ENCODE measurements at places on chromosomes 5 and 9.
A peak's percentile ranks its signal among the peaks of the same experiment; 100 is the strongest.

DNA sequence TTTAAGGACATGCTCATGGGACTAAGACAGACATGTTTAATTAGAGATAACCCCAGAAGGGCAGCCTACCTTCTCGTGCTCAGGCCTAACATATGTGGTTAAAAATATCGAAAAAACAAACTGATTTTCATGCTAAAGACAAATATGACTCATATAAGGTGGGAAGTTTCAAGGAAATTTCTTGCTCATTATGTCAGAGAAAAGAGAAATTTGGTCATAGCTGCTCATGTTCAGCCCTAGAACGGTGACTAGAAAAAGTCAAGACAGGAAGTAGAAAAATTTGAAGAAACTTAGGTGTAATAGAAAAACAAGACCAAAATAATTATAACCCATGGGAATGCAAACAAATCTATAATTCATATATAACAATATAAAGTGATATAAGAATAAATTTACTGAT lies 120.6 kb downstream of the PRDM9 start:
- no peak for DNase-seq

DNA sequence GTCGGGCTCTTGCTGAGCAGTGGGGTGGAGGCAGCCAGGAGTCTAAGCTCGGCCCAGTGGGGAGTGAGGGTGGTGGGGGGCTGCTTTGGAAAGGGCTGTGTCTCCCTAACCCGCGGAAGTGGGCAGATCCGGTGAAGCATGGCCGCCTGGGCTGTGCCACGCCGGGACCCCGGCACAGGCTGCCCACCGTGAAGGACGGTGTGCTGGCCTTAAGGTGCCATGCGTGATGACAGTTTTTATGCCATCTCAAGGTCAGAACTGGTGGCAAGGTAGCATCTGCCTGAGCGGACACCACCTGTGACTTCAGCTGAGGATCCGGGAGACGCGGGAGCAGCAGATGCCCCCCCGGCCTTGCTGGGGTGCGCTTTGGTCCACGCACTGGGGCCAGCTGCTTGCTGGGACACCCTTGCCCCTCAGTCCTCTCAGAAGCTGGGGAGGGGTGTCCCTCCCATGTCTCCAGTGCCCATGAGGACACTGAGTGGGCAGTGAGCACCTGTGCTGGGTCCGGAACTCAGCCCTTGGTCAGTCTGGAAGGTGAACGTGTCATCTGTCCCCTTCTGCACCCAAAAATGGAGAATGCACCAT lies 53.9 kb downstream of the AHRR start:
- no peak for DNase-seq

- DNase-seq: no peak
Measured at GRCh38 chr9:88477300-88477751, 57.7 kb upstream of the NXNL2 start.

DNA sequence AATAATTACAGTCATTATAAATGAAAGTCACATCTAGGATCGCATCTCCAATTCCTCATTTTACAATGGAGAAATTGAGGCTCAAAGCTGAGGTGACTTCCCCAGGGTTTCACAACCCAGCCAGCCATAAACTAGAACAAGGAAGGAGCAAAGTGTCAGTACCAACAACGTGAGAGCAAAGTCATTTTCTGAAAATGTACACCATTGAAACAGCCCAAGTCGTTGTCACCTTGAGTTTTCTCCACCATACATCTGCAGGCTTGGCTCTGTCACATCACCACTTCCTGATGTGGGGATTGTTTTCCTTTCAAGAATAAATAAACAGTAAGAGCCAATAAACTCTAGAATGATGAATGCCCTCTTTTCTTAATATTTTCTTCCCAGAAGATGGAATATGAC lies 184.5 kb upstream of the PTGER4 start:
- no peak for DNase-seq

GRCh38 chr5:57174128-57174889 lies 450 bp downstream of the GPBP1 start:
- DNase-seq: peak; percentile 24

- no peak for DNase-seq
Measured at GRCh38 chr9:90637626-90638025, 5.0 kb downstream of the DIRAS2 start.

- DNase-seq: no peak
Measured at GRCh38 chr9:95552814-95553546, 36.2 kb upstream of the PTCH1 start.

- peak; percentile 11 for DNase-seq
Measured at GRCh38 chr5:74934949-74935751, 69.0 kb upstream of the FAM169A start.

DNA sequence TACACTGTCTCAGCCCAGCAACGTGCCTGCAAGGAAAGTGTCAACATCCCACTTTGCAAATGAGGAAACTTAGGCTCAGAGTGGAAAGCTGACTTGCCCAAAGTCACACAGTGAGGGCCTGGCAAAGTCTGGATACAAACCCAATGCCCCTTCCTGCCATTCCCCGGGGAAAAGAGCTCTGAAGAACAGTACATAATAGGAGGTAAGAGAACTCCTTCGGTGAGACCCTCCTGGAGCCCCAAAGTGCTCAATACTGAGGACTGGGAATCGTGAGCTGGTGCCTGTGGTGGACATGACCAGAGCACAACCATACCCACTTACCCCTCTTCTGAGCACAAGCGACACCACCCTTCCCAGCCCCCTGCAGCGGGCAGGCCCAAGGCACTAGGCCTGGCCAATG lies 13.4 kb upstream of the CPLX2 start:
- DNase-seq: no peak

DNA sequence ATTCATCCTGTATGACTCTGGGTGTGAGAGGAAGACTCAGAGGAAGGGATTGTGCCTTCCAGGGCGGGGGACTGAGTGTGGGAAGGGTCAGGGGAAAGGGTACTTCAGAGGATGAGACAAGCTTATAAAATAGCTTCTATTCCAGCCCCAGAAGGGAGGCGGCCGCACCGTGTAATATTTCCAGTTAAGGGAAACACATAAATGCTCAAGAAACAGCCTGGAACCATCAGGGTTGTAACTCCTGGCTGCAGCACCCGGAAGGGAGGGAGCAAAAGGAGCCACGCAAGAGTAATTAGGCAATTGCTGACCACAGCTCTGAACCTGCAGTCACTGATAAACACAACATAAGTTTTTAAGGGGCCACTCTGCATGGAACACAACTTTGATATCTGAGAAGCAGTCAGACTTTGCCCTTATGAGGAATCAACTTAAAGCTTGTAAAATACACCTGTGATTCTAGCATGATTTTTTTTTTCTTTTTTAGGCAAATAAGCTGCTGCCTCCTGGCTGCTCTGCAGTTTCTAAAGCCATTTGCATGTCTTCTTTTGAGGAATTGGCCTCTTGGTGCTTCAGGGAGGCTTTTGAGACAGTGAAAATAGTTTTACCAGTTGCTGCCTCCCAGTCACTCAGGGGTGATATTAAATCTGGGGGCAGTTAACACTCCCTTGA lies 382.7 kb downstream of the ENC1 start:
- DNase-seq: no peak

DNA sequence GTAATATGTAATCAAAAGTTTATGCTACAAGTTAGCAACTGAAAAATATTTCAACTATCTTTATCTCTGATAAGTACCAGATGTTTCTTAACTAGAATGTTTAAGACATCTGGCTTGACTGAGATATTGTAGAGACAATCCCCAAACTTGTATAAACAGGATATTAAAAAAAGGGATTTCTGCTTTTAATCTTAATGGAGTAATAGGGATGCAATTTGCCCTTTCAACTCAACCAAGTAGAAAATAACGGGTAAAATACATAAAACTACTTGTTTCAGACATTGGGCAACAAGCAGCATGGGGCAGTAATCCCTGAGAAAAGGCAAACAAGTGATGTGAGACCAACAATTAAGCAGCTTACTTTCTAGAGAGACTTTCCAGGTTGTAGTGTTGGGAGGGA lies 9.4 kb upstream of the ADAMTS12 start:
- DNase-seq: no peak

DNA sequence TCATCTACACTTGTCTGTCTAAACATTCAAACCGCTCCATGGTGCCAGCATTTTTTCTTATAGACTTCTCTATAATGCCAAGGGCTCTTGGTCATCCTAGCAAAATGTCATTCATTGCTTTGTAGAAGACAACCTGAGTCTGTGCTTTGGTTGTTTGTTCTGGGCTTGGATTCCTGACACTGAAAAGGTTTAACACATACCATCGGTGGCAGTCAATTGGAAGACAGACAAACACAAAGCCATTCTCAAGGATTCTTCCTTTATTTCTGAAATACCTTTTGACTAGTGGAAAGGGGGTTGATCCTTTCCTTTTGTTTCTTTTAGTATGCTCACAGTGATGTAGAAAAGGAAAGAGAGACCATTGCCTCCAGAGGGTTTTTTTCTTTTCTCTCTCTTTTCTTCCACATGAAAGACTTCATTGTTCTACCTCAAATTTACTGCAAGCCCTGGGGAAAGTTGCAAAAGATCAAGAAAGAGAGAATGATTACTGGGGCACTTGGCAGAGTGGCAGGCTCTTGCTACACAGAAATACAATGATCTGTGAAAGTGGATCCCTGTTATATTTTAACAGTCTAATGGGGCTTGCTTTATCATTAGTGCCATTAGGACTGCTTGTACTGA lies 66.4 kb upstream of the TMC1 start:
- no peak for DNase-seq

DNA sequence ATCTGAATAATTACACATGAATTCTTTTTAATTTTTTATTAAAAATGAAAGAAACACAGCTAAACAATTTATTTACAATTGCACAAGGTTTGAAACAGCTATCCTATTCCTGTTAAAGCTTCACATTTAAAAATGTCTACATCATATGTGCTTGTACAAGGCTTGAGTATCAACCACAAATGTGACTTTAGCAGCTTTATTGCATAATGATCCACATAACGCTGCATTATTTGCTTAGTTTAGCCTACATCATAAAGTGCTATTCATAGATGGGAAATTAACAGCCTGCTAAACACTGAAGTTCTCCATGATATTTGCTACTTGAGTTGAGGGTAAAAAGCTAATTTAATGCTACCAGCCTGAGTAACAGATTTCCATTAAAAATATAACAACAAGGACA lies 45.0 kb downstream of the TRIM36 start:
- no peak for DNase-seq

DNA sequence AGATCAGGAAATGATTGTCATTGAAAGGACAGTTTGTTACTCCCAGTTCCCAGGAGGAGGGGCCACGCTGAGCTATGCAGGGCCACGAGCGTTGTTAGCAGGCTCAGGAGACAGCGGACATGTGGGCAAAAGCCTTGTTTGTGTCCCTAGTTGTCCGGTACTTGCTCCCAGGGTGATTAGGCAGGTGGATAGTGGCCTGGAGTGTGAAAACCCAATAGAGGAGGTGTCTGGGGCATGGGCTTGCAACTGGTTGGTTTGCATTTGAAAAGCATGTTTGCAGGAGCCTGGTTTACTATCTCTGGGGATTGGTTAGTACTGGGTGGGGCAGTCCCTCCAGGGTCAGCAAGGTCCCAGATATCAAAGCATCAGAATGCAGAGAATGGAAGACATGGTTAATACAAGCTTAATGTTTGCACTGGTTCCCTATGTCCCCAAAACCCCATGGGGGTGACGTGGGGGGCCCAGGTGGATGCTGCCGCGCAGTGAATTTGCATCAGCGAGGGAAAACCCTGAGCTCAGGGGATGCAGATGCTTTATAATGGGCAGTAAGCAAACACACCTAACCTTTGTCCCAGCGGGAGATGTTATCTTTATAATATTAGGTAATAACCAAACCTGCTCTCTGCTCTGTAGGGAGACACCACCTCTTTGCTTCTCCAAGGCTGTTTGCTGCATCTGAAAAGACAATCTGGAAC lies 39.7 kb downstream of the ROPN1L start:
- DNase-seq: no peak

- no peak for DNase-seq
Measured at GRCh38 chr9:27527702-27528075, 1.9 kb downstream of the MOB3B start.

GRCh38 chr5:90878081-90878480 lies 319.5 kb downstream of the ADGRV1 start:
- no peak for DNase-seq

DNA sequence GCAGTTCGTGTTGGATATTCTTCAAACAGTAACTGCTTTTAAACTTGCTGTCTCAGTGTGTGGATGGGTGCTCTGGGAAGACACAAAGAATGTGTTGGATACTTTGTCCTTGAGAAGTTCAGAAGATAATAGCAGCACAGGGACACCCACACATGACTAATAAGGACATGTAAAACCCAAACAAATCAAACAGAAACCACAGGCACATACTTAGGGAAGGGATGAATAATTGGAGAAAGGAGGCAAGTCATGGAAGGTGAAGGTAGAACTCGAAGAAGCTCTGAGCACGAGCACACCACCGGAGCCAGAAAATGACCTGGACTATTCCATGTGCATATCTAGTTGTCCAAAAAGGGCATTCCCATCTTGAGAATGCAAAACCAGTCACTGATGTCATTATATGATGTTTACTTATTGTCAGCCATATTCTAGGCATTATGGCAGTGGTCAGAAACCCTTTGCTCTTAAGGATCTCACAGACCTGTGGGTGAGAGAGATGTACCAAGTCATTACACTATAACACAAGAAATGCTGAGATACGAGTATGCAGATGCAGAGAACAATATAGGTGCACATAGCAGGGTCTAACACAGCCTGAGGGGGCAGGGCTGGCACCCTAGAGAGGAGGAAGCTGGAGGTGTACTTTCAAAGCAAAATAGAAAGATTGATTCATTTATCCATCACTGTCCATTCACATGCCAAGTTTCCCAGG lies 152.9 kb downstream of the PIK3R1 start:
- DNase-seq: no peak

DNA sequence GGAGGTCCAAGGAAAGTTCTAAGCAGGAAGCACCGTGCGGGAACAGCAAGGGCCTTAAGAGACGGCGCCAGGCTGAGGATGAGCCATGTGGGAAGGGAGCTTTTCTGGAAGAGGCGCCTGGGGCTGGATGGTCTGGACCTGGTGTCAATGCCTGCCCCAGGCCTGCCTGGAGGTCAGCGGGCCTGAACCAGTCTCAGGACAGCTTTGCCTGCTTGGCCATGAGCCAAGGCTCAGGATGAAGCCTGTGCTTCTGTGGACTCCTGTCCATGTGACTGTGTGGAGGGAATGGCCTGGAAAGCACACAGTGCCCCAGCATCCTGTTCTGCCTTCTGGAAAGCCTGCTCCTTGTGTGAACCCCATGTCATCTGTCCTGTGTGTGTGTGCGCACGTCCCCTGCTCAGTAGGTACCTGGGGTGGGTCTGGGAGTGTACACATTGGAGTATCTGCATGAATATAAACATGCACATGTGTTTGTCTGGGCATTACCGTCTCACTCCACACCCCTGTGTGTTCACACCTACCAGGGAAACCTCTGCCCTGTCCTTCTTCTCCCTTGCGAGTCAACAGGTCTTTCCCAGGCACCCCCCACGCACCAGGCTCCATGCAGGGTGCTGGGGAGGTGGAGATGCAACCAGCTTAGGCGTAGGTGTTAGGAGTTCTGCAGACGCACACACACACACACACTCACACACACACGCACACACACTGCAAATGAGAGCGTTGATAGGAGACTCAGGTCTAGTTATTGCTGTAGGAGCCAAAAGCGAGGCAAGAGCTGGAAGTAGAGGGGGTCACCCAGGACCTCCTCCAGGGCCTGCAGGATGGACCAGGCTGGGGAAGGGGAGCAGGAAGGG lies 24.8 kb downstream of the DAB2IP start:
- no peak for DNase-seq
